Fibroblast of gingiva (primary cell): ENCODE measurements at places on chromosomes 3 and 15.

- DNase-seq, result no peak
Observed at GRCh38 chr3:67654844-67655177, 399 bp upstream of the SUCLG2 start.

GRCh38 chr3:168260859-168261258 lies 165.1 kb upstream of the GOLIM4 start:
- DNase-seq, result no peak

GRCh38 chr3:100046986-100047385 lies 67.3 kb downstream of the FILIP1L start:
- DNase-seq, result no peak

DNA sequence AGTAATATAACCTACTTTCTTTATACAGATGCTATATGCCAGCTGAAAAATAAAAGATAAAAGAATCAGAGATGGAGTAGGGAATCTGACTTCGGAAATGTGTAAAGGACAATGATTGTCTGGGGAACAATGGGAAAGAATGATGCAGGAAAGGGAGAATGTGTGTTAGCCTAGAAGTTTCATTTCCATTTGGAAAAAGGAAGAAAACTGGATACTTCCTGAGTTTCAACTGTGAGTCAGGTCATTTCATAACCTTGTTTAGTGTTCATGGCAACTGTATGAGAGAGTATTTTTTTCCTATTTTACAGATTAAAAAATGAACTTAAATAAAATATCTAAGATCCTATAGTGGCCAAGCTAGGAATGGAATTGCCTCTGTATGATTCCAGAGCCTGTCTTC lies 261.3 kb upstream of the NECTIN3 start:
- DNase-seq, result peak; percentile 59

DNA sequence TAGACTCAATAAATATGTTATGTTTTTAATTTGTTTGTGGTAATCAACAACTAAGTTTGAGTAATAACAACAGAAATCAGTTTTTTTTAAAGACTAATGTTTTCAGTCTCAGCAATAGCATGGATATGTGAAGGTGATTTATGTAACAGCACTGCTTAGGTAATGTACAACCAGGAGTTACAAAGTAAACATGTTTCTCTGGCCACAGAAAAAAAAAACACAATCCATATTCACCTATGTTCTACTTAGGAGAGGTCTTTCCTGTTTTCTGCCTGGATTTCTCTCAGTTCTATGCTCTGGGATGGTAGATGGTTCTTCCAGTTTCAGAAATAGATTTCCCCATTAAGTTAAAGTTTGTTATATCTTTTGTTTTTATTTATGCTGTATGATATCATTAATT lies 579.4 kb downstream of the SI start:
- DNase-seq, result no peak

- peak; percentile 28 for DNase-seq
Observed at GRCh38 chr3:134392336-134392983, 18.2 kb upstream of the AMOTL2 start.

DNA sequence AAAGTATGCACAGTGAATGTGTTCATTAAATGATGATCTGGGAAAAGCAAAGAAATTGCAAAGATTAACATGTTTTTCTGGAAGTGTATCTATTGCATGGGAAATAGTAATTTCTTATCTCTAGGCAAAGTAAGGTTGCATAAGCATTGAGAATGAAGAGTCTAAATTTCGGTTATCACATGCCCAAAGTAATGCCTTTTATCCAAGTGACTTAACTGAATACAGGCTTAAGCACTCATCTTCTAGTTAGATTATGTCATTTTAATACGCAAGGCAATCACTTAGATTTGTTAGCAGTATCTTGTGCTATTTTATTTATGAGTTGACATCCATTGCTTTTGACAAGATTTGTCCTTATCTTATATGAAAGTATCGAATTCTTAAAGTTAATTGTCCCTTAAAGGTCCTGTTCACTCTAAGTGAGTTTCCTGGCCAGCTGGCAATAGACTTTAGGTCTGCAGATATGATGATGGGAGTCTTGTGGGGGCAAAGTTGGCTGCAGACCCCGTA lies 100.5 kb downstream of the NAALADL2 start:
- DNase-seq, result no peak

- peak; percentile 88 for DNase-seq
Observed at GRCh38 chr3:45100981-45101407, 45.2 kb downstream of the CDCP1 start.

DNA sequence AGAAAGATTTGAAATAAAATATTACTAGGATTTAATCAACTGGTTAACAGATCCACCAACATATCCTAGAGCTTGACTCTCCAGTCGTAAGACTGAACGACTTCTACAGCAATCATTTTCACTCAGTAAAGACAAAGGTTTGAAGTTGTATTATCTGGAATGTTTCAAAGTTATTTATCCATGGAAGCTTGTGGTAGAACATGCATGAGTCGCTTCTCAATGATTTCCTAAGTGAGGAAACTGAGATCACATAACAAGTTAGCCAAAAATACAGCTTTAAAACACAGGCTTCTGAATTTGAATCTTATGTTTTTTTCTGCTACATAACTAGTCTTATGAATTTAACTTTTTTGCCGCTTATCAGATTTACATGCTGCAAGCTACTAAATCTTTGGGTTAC lies 241.8 kb downstream of the FOXP1 start:
- DNase-seq, result peak; percentile 67

GRCh38 chr3:24340161-24340560 lies 154.5 kb downstream of the THRB start:
- DNase-seq, result no peak
